ENCODE measurements at places on chromosomes 1 and 21.
A peak's percentile ranks its signal among the peaks of the same experiment; 100 is the strongest.

- no peak for DNase-seq
Observed at GRCh38 chr1:59223198-59223597, 73.7 kb upstream of the FGGY start.

GRCh38 chr1:185040408-185040735, 5.0 kb upstream of the RNF2 start:
- no peak for DNase-seq

- DNase-seq: no peak
Observed at GRCh38 chr1:198157847-198158725, 1.3 kb downstream of the NEK7 start.

- no peak for DNase-seq
Observed at GRCh38 chr1:58999676-59000075, 215.8 kb upstream of the JUN start.

- DNase-seq: no peak
Observed at GRCh38 chr1:239739919-239740318, 351.8 kb upstream of the FMN2 start.

GRCh38 chr1:25651824-25652741, 35.5 kb downstream of the MAN1C1 start:
- DNase-seq: no peak

GRCh38 chr1:161379071-161379470, 11.4 kb upstream of the CFAP126 start:
- no peak for DNase-seq

DNA sequence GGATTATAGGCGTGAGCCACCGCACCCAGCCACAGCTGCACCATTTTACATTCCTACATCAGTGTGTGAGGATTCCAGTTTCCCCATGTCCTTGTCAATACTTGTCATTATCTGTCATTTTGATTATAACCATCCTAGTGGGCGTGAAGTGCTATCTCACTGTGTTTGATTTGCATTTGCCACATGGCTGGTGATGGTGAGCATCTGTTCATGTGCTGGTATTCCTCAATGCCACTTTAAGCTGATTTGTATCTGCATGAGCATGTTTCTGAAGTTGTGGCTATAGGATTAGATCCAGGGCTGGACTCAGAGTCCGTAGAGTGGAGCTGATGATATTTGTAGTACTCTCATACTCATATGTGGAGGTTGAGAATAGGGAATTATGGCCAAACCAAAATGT, 36.6 kb downstream of the SRRM1 start:
- no peak for DNase-seq

DNA sequence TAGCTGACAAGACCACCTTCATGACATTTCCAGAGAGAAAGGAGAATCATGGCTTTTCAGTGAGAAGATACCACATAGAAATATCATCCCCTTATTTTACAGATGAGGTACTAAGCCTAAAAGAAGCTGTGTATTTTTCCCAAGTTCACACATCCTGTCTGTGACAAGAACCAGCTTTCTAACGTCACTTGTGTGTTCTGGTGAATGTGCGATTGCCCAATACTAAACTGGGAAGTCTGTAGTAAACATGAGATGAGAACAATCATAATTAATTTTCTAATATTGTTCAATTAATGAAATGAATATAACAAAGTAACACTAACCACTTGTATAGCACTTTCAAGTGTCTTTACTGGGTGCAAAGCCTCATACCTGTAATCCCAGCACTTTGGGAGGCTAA, 46.0 kb downstream of the PTGER3 start:
- DNase-seq: no peak

DNA sequence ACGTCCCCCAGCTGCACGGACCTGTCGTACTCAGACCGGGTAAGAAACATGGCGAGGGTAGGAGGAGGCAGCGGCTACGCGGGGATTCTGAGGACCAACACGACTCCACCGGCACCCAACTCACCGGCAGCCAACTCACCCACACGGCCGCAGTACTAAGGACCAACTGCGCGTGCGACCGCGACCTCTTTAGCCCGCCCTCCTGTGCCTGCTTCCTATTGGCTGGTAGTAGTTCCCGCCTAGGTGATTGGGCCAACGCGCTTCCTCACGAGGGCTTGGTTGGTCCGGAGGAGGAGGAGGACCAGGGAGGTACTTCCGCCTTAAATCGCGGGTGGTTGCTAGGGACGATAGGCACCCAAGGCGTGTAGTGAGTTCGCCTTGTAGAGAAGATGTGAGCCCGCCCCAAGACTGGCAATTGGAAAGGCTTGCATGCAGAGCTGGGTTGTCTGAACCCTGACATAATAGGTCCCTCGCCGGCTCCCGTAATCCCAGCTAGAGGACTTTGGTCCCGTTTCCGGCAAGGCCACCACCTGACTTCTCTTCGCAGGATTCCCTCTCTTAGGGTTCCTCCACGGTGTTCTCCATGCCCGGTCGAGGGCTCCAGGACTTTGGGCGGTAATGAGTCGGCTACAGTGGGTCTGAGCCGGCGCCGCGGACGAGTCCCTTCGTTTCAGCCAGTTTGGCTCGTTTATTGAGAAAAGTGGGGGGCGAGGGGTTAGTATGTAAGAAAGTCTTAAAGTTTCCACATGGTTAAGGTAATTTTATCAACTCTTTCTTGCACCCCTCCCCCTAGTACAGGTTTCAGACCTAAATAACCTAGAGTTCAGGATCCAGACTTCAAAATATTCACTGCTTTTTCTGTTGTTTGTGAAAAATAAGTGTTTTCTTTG, at the start of gene PSMA5:
TSS of gene PSMA5 (minus strand) at position 168 of the 890 bp plus-strand sequence. CDS start at position 50, 118 bp downstream.
- DNase-seq: peak; percentile 90

GRCh38 chr1:39378377-39378776, 113.1 kb upstream of the BMP8A start:
- DNase-seq: no peak

GRCh38 chr1:192700834-192701271, 64.9 kb downstream of the RGS13 start:
- no peak for DNase-seq

DNA sequence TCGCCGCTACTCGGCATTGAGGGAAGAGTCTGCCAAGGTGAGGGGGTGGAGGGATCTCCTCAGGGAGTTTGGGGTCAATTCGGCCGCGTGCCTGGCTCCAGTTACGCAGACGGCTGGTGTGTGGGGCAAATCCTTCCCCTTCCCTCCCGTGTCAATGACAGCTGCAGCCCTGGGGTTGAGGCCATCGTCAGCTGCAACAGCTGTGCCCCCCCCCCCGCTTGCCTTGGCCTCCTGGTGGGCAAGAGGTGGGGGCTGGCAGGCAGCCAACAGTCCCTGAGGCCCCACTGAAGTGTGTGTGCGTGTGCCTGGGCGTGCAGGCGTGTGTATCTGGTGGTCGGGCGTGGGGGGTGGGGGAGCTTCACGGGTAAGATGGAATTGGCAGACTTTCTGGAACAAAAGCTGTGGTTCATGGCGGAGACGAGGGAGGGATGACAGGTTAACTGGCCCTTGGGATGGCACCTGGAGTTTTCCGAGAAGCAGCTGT, 25.6 kb downstream of the PPFIA4 start:
- DNase-seq: no peak

DNA sequence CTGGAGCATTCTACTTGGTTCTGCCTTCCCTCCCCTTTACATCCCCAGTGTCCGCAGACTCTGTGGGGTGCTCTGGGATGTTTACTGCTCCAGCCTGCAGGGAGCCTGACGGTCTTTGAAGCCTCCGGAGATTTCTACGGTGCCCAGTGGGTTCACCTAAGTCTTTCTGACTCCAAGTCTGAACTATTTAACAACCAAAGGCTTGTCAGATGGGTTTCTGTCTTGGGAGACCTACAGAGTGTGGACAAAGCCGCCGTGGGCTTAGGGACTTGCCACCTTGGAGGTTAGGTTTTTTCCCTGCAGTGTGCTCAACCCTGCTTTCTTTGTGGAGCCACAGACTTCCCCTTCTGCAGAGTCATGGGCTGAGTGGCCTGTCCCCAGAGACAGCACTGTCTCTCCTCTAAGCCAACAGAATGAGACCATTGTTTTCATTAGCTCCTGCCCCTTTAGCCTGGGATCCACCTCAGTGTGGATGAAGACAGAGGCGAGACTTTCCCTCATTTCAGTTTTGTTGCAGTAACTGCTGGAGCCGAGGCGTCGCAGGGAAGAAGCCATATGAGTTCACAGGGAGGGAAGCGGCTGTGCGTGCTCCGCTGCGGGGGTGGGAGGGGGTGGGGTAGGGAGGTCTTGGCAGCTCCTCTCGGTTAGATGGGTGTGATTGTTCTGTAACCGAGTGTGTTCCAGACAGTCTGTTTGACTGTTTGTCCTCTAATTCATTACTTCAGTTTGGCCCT, 120.7 kb downstream of the CNIH3 start:
- no peak for DNase-seq

DNA sequence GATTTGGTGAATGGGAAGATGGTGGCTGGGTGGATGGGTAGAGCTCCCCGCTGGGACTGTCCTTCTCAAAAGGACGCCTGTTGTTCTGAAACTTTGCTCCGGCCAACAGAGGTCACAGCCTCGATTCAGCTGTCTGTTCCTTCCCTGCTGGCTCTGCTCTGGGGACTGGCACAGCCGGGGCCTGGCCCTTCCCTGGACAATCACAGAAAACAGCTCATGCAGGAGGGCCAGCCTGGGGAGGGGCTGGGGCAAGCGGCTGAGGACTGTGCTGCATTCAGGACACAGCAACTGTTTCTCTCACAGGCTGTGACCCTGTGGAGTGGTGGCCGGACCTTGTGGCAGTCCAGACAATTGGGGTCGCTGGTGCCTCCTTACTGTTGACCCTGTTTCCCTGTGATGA, 110.7 kb upstream of the TMEM51 start:
- no peak for DNase-seq

DNA sequence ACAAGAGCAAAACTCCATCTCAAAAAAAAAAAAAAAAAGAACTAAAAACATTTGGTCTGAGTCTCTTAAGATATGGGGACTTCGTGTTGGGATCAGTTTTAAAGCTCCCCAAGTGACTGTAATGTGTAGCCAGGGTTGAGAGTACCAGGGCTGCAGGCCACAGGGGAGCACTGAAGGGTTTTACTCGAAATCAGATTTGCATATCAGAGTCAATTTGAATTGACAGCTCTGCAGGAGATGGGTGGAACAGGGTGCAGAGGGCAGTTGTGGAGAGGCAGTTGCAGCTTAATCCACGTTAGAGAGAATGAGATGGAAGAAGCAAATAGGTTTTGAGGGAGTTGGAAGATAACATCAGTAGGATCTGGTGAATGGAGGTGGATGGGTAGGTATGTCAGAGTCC, 20.6 kb upstream of the ELOA start:
- no peak for DNase-seq

DNA sequence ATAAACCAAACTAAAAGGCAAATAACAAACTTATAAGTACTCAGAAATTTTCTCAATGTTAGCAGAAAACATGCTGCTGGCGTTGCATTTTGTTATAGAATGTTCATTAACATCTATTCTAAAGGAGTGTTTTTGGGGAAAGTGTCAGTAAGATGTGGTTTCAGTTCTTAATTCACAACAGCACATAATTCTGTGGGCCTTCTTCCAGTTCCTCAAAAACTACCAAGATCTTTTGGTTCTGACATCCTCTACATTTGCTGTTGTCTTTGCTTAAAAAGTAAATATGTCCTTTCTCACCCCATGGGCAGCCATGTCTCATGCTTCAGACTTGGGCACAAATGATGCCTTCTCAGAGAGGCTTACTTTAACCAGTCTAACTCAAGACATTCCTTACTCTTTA, 152.5 kb downstream of the CDC7 start:
- no peak for DNase-seq

DNA sequence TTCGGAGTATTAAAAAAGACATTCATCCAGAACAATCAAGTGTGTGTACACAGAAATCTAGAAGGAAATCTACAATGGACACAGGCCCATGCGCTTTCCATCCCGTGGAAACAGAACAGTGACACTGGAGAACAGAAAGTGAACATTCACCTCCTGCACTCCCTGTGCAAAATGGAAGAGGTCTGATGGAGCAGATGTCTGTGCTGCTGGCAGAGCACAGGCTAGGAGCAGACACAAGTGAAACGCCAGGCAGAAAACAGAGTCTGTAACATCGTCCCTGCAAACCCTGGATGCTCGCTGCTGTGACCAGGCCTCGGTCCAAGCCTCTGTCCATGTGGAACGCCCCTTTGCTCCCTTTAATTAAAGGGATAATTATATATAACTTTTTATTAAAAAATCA, 36.1 kb downstream of the SLC45A1 start:
- no peak for DNase-seq

- DNase-seq: no peak
Observed at GRCh38 chr1:15384301-15384901, 25.3 kb upstream of the EFHD2 start.

- no peak for DNase-seq
Observed at GRCh38 chr1:24902471-24902891, 27.6 kb downstream of the RUNX3 start.

GRCh38 chr1:97505816-97506215, 415.0 kb downstream of the DPYD start:
- DNase-seq: no peak

DNA sequence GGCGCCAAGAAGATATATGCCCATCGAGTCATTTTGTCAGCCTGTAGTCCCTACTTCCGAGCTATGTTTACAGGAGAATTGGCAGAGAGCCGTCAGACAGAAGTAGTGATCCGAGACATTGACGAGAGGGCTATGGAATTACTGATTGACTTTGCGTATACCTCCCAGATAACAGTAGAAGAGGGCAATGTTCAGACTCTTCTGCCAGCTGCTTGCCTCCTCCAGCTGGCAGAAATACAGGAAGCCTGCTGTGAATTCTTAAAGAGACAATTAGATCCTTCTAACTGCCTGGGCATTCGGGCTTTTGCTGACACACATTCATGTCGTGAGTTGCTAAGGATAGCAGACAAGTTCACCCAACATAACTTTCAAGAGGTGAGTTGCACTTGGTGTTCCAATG, 19.1 kb downstream of the KLHL20 start:
- DNase-seq: no peak

DNA sequence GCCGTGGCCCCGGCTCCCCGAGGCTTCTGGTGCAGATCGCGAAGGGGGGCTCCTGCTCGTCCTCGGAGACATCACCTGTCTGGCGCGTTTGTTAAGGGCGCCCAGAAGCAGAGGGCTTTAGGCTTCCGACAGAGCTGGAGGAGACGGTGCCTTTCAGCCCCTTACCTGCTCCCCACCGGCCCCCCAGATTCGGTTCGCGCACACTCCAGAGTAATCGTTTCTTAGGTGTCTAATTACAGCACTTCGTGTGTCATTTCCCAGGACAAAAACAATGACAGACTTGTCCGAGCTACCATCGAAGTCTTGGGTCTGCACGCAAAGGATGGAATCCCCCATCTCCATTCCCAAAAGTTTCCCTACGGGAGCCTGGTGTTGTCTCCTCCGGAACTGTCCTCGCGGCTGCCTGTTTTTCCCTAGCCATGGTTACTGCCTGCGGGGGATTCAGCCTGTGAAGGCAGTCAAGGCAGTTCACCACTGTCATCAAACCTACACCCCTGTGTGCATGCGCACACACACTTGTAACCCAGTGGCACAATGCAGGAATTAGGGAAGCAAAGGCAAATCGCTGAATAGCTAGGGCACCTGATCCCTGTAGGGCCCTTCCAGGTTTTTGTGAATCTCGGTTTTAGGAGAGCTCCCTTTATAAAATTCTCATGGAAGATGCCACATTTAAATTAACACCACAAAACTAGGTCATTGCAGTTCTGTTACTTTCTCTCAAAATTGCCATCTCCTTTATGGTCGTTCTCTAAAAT, 738 bp upstream of the CDC42BPA start:
- DNase-seq: no peak

All from effector CD8-positive, alpha-beta T cell (primary cell).